ENCODE measurements at places on chromosomes 11 and 22.

- no peak for DNase-seq
Measured at GRCh38 chr11:13116491-13116890, 107.4 kb downstream of the RASSF10 start.

DNA sequence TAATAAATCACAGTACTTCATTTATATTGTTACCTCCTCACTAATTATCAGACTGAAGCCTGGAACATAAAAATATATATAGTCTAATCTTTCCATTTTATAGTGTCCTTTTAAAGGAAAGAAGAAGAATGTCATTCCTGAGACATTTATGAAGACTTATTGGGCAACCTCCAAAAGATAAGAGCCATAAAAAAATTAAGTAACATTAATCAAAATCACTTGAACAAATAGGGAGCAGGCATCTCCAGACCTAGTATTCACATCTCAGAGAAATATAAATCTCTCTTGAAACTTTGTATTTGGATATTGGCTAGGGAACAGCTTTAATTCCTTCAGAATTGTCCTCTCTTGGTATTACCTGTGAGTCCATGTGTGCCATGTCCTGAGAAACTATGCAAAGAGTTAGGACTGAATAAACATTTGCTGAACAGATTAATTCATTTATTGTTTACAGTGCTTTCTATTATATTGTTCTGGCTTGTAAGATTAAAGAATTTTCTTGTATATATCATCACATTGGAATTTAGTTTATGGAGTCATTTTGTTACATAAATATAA is 530.5 kb upstream of the LRRC4C start:
- no peak for DNase-seq

- DNase-seq = no peak
Measured at GRCh38 chr22:36359470-36359996, 28.2 kb downstream of the MYH9 start.

DNA sequence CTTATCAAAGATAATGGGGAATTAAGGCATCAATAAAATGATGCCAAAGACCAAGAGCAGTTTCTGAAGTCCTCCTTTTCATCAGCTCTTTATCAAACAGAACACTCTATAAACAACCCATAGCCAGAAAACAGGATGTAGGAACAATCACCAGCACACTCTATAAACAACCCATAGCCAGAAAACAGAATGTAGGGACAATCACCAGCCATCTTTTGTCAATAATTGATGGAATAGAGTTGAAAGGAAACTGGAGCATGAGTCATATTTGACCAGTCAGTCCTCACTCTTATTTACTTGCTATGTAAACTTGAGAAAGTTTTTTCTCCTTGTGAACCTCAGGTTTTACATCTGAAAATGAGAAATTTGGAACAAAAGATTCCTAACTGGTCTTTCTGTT is 10.0 kb downstream of the MS4A2 start:
- no peak for DNase-seq

DNA sequence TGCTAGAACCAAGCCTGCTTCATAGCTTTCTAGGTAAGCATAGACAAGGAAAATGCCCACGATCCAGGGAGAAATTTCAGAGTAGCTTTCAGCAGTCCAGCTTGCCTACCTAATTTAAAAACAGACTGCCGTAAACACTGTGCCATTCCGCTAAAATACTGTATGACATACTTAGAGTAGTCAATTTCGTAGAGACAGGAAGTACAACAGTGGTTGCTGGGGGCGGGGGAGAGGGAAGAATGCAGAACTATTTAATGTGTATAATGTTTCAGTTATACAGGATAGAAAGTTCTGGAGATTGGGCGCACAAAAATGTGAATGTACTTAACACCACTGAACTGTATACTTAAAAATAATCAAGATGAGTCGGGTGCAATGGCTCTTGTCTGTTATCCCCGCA is 56.7 kb downstream of the C11orf58 start:
- no peak for DNase-seq

- DNase-seq = no peak
Measured at GRCh38 chr22:44360668-44361381, 48.1 kb upstream of the SHISAL1 start.

DNA sequence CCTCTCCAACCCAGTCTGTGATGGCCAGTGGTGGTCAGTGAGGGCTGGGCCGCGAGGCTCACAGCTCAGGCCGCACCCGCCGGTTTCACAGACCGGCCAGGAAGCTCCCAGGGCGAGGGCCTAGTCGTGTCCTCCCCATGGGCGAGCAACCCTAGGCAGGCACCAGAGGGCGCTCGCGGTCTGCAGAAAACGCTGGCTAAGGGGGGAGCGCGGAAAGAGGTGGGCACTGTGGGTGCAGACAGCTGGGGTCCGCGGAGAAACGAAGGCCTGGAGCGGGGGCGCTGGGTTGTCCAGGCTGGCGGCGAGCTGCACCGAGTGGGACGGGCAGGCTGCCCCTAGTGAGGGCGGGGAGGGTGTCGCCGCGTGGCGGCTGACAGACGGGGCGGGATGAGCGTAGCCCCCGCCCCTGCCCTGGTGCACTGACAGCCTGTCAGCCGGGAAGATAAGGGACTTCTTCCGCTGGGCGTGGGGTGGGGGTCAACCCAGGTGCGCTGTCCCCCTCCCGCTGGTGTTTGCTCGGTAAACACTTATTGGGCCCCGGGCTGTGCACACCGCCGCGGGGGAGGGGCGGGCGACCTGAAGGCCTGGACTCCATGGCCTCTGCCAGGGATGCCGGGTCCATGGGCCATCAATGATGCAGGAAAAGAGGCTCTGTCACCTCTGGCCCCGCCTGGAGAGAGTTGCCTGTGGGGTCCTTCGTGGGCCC is 7.5 kb downstream of the GP1BB start:
- peak; percentile 83 for DNase-seq

DNA sequence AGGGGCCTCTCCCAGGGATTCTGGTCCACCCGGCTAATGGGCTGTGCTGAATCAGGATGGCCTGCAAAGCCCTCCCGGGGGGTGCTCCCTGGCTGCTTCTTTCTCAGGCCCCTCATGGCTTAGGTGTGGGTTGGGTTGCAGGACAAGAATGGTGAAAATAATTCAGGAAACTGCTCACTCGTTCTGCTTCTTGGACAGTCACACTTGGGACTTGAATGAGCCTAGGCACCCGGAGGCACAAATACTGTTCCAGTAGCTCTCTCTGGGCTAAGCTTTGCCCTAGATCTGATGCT is 83.2 kb downstream of the TRIM29 start:
- no peak for DNase-seq

- no peak for DNase-seq
Measured at GRCh38 chr22:16810188-16810802, 14.9 kb downstream of the XKR3 start.

GRCh38 chr11:2675540-2675939 is 24.3 kb downstream of the KCNQ1OT1 start:
- no peak for DNase-seq

DNA sequence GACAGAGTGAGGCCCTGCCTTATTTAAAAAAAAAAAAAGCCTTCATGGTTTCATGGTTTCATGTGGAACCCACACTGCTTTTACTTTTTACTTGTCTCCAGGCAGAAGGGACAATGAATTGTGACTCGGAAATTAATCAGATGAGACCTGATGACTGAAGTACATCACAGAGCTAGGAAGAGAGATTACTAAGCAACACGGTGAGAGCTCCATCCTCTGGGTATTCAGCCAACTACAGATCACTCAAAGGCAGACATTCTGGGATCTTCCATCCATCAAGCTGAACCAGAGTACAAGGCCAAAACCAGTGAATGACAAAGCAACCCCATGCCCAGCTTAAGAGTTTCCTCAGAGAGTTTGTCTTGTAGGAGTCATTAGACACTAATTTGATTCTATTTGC is 433.2 kb downstream of the SOX6 start:
- no peak for DNase-seq

GRCh38 chr11:96204366-96204659 is 138.7 kb downstream of the MAML2 start:
- no peak for DNase-seq

Data from activated CD4-positive, alpha-beta T cell treated with anti-CD3 and anti-CD28 coated beads for 4 hours (primary cell).